ENCODE measurements at places on chromosomes 16 and 17.

DNA sequence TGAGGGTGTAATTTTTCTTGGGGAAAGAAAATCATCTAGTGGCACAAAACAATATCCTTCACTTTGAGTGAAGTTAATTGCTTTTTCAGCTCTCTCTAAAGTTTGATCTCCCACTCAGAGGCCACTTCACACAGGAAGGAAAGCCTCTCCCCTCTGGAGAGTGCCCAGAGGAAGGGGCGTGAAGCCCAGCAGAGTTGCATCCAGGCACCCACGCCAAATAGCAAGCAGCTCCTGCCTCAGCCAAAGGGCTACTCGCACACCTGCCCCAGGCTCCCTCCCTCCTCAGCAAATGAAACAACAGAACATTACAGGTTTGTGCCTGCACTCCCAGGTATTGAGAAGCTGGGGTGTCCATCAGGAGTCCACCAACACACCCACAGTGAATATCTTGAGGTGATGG lies 183.0 kb upstream of the RPL38 start:
- no peak for DNase-seq

DNA sequence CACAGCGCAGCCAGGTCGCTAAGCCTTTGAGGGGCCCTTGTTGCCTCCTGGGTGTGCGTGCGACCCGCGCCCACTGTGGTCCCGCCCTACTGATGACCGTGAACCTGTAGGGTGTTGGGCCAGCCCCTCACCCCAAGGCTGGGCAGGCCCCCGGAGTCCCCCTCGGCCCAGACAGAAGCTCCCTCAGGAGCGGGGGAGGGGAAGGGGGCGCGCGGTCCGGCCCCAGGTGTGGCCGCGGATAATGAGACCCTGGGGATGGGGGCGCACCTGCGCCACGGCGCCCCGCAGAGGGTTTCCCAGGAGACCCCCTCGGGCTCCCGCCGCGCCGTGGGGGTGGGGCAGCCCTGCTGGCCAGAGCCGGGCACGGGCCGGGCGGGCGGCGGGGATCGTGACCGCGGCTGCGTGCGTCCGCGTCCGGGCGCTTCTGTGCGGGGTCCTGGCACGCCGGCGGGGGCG lies 358 bp upstream of the ARHGDIG start:
- DNase-seq: no peak

DNA sequence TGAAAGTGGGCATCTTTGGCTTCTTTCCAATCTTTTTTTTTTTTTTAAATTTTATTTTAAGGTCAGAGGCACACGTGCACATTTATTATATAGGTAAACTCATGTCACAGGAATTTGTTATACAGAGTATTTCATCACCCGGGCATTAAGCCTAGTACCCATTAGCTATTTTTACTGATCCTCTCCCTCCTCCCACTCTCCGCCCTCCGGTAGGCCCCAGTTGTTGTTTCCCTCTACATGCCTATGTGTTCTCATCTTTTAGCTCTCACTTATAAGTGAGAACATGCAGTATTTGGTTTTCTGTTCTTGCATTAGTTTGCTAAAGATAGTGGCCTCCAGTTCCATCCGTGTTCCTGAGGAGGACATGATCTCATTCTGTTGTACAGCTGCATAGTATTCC lies 108.5 kb downstream of the CYB561 start:
- peak; percentile 54 for DNase-seq

DNA sequence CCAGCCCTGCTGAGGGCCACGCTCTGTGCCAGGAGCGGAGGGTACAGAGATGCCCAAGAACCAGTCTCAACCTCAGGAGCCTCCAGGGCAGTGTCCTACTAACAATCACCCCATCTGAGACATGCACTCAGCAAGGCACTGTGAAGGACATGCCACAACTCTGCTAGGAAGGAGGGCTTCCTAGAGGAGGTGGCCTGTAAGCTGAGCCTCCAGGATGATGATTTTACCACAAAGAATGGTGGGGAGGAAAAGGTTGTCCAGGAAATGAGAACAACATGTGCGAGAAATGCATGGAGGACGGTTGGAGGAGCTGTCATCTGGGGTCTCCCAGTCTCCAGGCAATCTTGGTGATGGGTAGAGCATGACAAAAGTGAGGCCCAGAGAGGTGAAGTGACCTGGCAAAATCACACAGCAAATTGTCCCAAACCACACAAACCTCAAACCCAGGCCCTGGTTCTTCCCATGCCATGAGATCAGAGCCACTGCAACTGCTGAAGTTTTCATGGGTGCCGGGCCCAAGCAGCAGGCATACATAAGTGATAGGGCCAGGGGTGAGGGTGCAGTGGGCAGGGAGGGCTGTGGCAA lies 30.5 kb downstream of the CNGB1 start:
- no peak for DNase-seq

DNA sequence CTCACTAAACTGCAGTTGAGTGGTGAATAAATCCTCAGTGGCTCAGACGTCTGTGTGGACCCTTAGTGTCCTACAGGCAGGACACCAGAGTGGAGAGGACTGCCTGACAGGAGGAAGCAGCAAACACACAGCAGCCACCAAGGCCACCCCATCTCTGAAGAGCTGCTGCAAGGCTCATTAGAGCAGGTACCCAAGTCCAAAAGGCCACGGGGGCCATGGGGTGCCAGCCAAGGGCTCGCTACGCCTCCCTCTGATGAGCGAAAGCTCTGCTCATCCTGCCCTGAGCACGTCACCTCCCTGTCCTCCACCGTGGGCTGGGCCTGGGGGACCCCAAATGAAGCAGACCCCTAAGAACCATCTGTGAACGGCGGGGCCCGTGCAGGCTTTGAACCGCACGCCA lies 70.1 kb upstream of the DOC2B start:
- DNase-seq: no peak

DNA sequence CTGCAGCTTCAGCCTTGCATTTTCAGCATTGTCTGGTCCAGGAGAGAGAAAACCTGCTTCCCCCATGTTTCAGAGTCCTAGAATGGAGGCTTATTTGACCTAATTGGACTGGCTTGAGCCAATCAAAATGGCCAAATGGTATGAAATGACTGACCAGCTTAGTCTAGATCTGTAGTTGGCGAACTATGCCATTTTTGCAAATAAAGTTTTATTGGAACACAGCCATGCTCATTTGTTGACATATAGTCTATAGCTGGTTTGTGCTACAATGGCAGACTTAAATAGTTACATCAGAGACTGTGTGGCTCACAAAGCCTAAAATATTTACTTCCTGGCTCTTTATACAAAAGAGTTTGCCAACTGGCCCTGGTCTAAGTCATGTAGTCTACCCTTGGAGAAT lies 180.8 kb downstream of the HS3ST3B1 start:
- no peak for DNase-seq

GRCh38 chr16:81838794-81839193 lies 59.7 kb downstream of the PLCG2 start:
- DNase-seq: no peak

GRCh38 chr17:21061971-21062526 lies 19.2 kb upstream of the USP22 start:
- no peak for DNase-seq

- no peak for DNase-seq
Measured at GRCh38 chr17:34579017-34579946, at the start of gene TMEM132E. Gene TMEM132E, plus strand, starts transcription at chr17:34579582. Its CDS starts 1,495 bp downstream, at chr17:34581077.

DNA sequence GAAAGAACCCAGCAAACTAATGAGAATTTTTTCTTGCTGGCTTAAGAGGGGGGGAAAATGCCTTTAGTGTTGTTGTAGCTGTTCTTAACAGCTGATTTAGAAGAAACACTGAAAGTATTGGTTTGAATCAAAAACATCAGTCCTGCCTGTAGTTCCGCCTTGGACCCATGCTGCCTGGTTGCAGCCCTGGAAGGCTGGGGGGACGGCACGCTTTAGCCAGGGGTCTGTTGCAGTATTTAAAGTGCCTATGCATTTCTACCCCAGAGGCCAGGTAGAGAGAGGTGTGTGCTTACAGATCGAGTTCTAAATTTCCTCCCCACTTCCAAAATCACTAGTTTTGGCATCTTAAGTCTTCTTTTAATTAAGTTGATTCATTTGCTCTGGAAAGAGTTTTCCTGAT lies 201.9 kb downstream of the CCDC182 start:
- DNase-seq: no peak

GRCh38 chr17:72613806-72614292 lies 478.6 kb downstream of the SLC39A11 start:
- DNase-seq: peak; percentile 6

GRCh38 chr17:39867084-39867879 lies 720 bp upstream of the ZPBP2 start:
- DNase-seq: no peak

GRCh38 chr17:79813297-79814126 lies 16.6 kb upstream of the CBX8 start:
- no peak for DNase-seq

DNA sequence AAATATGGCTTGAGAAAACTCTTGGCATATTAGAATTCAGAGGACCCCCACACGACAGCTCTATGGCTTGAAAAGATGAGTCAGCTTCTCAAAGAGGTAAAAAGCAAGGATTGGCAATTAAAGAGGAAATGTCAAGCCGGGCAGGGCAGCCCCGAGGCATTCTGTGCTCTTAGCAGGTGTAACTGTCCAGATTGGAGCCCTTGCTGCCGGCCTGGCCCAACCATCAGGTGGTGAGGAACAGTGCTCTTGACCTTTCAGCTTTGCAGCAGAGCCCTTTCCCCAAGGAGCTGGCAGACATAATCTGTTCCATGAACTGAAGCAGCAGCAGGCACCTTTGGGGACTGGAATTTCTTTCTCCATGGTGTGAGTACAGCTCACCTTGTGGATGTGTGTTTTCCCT lies 287.8 kb downstream of the UTP18 start:
- no peak for DNase-seq

DNA sequence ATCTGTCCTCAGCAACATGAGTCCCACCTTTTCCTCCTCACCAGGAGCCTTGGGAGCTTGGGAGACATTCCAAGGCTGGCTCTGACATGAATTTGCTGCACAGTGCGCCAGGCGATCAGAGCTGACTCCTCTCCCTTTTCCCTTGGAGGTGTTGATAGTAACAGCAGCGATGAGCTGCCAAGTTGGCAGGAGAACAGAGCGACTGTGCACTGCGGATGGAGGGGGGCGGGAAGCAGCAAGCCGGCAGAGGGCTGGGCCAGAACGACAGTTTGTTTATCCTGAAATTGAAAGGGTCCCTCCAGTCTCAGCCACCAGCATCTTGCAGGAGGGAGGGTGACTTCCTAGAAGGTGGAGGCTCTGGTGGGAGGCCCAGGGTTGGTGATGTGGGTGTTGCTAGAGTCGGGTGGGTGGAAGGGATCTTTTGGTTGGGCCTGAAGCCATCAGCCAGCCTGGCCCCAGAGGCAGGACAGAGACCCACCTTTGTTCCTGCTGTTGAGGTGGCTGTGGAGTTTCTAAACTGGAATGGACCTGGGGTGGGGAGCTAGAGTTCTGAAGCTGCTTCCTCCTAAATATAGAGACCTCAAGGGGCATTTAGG lies 22.5 kb upstream of the DYNLL2 start:
- DNase-seq: no peak

- no peak for DNase-seq
Measured at GRCh38 chr16:10518479-10519041, 61.8 kb downstream of the EMP2 start.

- DNase-seq: no peak
Measured at GRCh38 chr17:73371836-73372235, 60.0 kb upstream of the CDC42EP4 start.

Measured in fibroblast of the conjunctiva (primary cell).